ENCODE measurements at places on chromosomes 3 and 15.

- no peak for DNase-seq
Measured at GRCh38 chr3:112010636-112011035, 11.9 kb downstream of the TAGLN3 start.

GRCh38 chr15:53226559-53226958 is 436.4 kb upstream of the ONECUT1 start:
- no peak for DNase-seq

DNA sequence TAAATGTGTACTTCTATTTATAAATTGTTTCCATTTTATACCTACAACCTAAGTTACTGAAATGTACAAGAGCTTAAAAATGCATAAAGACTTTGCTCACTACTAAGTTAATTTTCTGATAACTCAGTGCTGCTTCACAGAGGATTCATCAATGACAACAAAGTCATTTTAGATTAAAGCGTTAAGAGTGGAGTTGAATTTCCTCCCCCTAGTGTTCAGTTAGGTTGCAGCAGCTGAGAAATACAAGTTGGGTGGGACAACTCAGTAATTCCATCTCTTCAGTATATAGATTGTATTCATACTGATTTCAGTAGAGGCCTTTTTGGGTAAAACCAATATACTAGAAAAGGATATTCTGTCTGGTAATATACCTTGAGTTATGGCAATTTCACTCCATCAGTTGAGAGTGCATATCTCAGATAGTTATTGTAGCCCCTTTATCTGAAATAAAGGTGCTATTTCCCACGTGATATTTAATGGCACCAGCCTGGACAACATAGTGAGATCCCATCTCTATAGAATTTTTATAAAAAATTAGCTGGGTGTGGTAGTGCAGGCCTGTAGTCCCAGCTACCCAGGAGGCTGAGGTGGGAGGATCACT is 6.9 kb upstream of the RPL35A start:
- DNase-seq: no peak

DNA sequence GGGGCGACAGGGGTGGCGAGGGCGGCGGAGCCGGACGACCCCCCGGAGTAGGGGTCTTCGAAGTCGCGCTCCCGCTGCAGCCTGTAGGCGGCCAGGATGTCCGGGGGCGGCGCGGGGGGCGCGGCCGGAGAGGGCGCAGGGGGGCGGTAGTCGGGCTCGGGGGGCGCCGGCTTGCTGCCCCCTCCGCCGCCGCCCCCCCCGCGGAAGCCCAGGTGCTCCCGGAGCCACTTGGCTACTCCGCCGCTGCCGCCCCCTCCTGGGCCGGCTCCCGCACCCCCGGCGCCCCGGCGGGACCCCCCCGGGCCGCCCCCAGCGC is 230 bp downstream of the SHF start:
- no peak for DNase-seq

DNA sequence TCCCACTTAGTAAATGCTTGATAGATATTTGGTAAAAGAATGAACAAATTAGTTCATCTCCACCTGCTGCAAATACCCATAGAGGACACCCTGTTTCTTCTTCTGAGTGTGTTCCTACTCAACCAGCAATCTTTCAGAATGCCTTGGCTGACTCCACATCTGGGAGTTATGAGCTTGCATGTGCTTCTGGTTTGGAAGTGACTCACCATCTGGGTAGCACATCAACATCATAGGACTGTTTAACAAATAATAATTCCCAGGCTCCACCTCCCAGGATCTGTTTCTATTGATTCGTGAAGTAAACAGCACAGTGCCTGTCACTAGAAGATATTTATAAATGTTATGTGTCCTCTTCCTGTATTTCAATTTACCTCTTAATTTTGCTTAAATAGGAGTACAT is 580.1 kb downstream of the ROBO2 start:
- no peak for DNase-seq

DNA sequence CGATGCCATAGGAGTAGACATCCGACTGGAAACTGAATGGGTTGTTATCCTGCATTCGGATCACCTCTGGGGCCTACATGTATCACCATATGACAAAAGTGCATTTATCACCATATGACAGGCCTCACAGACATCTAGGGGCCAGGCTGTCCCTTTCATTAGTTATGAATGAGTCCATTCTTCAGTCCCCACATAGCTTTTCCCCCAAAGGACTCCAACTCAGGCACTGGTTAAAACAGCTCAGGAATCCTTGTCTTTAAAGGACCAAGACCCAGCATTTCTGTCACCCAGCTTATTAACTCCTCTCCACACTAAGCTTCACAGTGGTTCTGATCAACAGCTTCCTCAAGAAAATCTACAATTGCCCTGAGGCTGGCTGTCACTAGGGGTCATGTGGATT is 28.3 kb downstream of the MKRN2 start:
- no peak for DNase-seq

DNA sequence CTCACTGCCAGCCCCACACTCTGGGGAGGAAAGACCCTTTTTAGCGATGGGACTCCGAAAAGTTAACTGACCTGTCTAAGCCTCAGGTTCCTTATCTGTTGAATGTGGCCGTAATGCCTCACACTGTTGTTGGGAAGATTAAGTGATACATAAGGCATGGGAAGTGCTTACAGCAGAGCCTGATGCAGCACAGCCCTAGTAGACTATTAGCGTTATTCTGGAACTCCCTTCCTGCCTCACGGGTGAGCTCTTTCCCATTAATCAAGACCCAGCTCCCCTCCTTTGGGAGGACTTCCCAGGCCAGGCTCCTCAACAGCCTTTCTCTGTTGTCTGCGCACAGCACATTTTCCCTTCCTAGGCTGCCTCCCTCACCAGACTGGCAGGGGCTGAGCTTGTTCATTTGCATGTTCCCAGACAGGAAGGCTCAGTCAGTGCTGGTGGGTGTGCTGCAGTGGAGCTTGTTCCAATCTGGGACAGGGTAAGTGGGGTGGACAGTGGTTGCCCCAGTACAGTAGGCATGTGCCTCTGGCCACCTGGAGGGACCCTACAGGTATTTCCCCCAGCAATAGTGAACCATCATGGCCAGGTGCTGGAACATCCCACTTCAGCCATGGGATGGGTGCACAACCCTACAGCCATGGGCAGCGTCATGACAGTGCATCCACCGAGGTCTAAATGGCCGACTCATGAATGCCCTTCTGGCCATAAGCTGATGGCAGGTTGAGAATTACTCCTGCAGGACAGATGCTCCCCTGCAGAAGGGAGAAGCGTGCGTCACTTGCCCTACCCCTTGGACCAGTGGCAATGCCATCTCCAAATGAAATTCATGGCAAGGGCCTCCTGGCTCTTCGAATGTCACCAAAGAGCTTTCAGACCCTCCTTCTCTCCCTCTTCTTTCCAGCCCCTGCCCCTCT is 5.8 kb upstream of the PSTPIP1 start:
- DNase-seq: no peak

DNA sequence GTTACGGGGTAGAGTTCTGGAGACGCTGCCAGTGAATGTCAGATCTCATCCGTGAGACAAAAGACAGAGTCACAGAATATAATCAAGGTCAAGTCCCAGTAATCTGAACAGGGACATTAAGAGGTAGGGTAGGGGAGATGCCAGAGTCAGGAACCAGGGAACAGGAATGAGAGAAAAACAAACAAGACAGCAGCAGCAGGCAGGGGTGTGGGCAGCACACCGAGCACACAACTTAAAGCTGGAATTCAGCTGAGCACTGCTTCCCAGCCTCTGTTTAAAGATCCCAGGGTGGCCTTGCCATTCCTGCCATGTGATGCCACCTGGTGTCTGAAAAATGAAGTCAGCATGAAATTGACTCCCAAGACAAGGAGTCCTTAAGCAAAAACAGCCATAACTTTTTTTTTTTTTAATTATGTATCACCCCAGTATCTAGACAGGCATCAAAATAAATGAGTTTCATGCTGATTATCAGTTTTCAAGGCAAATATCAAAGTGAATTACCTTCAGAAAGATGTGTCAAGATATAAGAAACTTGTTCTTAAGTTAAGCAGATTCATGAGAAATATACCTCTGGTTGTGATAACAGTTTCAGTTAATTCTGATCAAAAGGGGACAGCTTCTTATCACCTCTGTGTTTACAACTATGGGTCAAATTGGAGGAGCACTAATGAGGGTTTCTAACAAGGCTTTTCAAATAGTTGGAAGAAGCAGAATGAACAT is 203.7 kb downstream of the SLC9A9 start:
- DNase-seq: no peak

DNA sequence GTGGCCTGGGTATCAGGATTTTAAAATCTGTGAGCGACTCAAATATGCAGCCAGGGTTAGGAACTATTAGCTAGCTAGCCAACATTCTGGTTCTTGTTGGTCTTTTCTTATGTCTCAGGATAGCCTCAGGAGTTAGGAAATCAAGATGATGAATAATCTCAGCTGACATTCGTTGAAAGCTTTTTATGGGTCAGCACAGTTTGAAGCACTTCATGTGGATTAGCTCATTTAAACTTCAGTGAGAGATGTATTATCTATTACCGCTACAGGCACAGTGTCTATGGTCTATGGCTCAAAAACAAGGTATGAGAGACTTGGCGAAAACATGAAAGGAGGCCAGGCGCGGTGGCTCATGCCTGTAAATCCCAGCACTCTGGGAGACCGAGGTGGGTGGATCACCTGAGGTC is 187.5 kb upstream of the THRB start:
- DNase-seq: no peak

DNA sequence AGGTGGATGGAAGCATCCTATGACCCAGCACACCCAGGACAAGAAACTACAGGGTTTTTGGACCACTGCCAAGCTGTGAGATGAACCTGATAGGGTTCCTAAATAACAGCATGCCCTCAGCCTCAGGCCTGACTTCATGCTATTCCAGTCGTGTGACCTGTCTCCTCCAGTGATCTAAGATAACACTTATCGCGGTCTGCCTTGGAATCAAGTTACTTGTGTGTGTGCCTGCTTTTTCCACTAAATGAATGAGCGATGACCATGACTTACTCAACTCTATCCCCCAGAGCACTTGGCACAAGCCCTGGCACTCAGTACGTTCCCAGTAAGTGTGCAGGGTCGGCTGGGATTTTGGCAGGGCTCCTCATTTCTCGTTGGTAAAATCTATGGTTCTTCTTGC is 172.7 kb upstream of the TP63 start:
- no peak for DNase-seq

DNA sequence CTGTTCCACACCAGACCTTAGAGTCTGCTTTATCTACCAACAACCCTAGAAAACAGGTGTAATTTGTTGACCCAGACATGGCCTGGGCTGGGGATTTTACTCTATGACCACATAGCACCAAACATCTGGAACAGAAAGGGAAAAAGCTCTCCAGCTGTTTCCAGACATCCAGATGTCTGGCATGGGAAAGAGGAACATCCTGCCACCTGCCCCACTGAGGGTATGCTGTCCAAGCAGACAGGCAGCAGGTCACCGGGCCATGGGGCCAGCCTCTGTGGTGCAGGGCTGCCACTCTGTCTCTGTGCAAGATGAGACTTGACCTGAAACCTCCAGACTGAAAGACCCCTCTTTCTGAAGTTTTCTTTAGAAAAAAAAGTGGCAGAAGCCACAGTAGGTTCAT is 359.3 kb upstream of the ICE2 start:
- DNase-seq: no peak

GRCh38 chr15:79431636-79432344 is at the start of gene MINAR1:
Gene MINAR1, plus strand, starts transcription at chr15:79432336. Its CDS starts 23,812 bp downstream, at chr15:79456148.
- no peak for DNase-seq

GRCh38 chr15:82798531-82799166 is 7.2 kb downstream of the FSD2 start:
- no peak for DNase-seq

DNA sequence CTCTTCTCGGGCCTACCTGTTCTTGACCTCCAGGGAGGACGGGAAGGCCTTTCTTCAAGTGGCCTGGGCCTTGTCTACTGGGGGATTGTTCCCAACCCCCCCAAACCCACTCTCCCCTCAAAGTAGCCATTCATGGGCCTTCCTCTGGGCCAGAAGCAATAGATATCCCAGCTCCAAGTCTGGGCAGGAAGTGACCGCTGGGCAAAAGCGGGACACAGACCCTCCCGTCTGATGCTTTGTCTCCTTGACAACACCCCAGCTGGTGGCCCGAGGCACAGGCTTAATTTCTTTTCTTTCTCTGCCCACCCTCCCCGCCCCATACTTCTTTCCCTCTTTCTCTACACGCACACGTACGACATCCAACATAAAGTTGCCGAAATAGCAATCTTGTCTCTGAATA is 41.4 kb upstream of the FEZF2 start:
- DNase-seq: no peak

- DNase-seq: no peak
Measured at GRCh38 chr3:87733671-87734367, 325.0 kb downstream of the CGGBP1 start.

DNA sequence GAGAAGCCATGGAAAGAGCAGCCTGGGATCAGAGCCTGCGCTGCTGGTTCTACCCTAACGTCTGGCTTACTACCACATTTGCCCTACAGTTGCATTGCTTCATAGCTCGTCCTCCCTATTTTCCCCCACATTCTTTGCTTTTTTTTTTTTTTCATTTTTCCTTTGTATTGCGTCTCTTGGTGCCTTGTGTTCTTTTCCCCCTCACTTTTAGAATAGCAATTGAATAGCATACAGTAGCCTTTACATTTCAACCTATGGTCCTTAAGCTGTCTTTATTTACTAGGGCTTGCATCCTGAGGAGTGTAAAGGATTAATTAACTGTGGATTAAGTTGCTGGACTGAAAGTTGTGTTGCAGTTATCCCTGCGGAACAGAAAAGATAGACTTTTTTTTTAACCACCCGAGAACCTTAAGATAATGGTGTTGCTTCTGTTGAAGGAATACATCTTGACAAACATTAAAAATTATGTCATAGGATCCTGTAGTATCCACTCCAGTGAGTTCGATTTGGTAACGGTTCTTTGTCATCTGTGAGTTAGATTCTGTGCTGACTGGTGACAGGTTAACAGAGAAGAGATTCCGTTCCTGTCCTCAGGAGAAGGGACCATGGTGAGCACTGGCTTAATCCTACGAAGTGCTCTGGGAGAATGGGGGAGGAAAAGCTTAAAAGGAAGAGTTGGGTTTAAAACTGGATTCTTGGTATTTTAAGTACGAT is 417.4 kb upstream of the NAALADL2 start:
- DNase-seq: no peak

GRCh38 chr3:2261747-2262146 is 163.1 kb downstream of the CNTN4 start:
- no peak for DNase-seq

GRCh38 chr15:78938658-78939488 is 6.0 kb downstream of the CTSH start:
- no peak for DNase-seq

- DNase-seq: no peak
Measured at GRCh38 chr3:150000641-150001040, 29.9 kb upstream of the PFN2 start.

GRCh38 chr15:74050556-74051234 is 31.7 kb downstream of the GOLGA6A start:
- no peak for DNase-seq

GRCh38 chr3:46365041-46365440 is 5.7 kb upstream of the CCR5 start:
- DNase-seq: no peak

GRCh38 chr3:9582332-9582731 is 28.7 kb upstream of the LHFPL4 start:
- no peak for DNase-seq

DNA sequence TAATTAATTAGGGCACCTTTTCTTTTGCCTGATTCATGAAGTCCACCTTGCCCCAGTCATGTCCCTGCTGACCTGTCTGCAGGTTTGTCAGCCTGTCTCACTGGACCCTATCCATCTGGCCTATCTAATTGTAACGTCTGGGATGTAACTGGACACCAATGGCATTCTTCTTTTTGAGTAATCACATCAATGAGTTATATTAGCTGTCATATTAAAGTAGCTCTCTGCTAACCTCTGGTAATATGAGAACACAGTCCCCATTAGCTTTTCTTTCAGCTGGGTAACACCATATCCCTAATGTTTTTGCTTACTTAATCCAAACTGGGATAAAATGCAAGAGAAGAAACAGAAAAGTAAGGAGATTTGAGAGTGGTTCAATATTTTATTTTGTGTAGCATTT is 166.2 kb upstream of the VEPH1 start:
- DNase-seq: no peak

Data from cortex of kidney (tissue), 1 donor.